Fibroblast of villous mesenchyme (primary cell): ENCODE measurements at places on chromosomes 4 and X. TPM values are rescaled to one million over a fixed set of nuclear protein-coding genes. Genes with fewer than 3 reads are reported as not detected.

The PPBP gene
- total RNA-seq: not detected in 2 replicates

The SLC39A8 gene
- 7.1 and 38.4 TPM in 2 replicates for total RNA-seq

The DRD5 gene
- total RNA-seq: not detected in 2 replicates

GRCh38 chr4:176758731-176759130, 34.0 kb downstream of the VEGFC start:
- no peak for DNase-seq
